ENCODE measurements at places on chromosomes 4 and X.

DNA sequence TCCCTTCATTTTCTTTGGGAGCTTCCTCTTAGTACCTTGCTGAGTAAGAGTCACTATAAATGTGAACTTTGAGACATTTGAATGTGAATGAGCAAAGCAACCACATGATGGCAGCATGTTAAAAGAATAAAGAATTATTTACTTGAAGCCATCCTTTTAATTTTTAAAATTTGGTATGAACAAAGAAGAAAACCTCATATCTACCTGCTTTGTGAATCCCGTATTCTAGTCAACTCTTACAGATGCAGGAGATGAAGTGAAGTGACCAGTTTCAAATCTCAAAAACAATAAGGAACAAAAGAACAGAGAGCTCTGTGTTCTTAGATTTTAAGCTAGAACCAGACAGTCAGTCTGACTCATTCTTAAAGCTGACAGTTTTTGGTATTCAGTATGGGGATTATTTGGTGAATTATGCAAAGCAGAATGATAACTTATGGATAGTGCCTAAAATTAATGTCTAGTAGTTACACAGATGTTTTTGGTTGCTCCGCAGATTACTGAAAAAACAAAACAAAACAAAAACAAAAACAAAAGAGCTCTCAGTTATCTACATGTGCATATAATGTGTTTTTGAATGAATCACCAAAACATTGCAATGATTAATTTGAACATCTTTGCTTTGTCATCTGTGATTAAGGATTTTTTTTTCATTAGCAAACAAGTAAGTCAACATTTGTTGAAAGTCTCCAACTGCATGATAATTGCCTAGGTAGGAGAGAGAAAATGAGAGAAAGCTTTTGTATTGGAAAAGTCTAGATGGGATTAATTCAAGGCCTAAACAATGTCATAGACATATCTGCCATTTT, 48.2 kb upstream of the H2AZ1 start:
- DNase-seq = no peak

DNA sequence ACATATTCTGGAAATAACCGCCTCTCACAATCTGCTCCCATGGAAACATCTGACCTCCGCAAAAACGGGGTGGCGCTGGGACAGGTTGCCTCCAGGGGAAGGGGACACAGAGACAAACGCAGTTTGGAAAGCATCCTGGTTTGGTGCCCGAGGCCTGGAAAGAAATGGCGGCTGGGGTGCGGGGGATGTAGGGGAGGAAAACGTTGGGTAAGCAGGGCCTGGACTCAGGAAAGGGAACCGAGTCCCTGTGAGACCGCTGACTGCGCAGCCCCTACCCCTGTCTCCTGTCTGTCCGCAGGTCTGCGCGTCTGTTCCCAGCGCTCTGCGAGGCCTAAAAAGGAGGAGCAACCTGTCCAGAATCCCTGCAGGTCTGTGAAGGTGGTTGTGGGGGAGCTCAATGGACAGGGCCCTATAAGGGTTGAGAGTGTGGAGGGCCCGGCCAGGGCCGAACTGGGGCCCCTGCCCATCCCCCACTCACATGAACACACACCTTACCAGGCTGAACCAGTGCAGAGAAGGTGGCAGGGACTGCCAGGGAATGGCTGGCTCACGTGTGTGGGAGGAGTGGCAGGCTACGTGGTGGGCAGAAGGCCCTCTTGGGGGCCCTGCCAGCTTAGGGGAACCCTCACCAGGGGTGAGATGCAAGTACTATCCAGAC, 672 bp downstream of the TCEAL3 start:
- DNase-seq = no peak

GRCh38 chrX:38864165-38864564, 62.9 kb downstream of the MID1IP1 start:
- DNase-seq = no peak

GRCh38 chr4:86582410-86582809, 11.7 kb upstream of the PTPN13 start:
- DNase-seq = no peak

Data from activated effector memory CD4-positive, alpha-beta T cell treated with anti-CD3 and anti-CD28 coated beads, Interleukin-2, amount 50 U/mL, for 16 hours (primary cell).